ENCODE measurements at places on chromosomes 1 and 21. TPM values are rescaled to one million over a fixed set of nuclear protein-coding genes. Genes with fewer than 3 reads are reported as not detected.

RXRG gene
- not detected for total RNA-seq

AUNIP gene
- not detected for total RNA-seq

LHX8 gene
- not detected for total RNA-seq

FCRL6 gene
- 2.1 TPM for total RNA-seq

CHAF1B gene
- 2.6 TPM for total RNA-seq

NCF2 gene
- total RNA-seq = 0.91 TPM

C1orf53 gene
- not detected for total RNA-seq

- peaks cover 27% of the 10 kb centered on the region for H3K4me1 ChIP-seq
- no peak overlapping the region for H3K4me3 ChIP-seq
- no peaks in the 10 kb centered on the region for H3K36me3 ChIP-seq
These were observed 88.3 kb downstream of the AK5 start for GRCh38 chr1:77370161-77370560.

- peaks cover 2% of the 10 kb centered on the region for H3K27me3 ChIP-seq
- no peak for DNase-seq
- H3K4me3 ChIP-seq = no peak overlapping the region
- peaks cover 13% of the 10 kb centered on the region for H3K36me3 ChIP-seq
These were observed 33.3 kb upstream of the KCNE1 start for GRCh38 chr21:34545079-34545884.

DNA sequence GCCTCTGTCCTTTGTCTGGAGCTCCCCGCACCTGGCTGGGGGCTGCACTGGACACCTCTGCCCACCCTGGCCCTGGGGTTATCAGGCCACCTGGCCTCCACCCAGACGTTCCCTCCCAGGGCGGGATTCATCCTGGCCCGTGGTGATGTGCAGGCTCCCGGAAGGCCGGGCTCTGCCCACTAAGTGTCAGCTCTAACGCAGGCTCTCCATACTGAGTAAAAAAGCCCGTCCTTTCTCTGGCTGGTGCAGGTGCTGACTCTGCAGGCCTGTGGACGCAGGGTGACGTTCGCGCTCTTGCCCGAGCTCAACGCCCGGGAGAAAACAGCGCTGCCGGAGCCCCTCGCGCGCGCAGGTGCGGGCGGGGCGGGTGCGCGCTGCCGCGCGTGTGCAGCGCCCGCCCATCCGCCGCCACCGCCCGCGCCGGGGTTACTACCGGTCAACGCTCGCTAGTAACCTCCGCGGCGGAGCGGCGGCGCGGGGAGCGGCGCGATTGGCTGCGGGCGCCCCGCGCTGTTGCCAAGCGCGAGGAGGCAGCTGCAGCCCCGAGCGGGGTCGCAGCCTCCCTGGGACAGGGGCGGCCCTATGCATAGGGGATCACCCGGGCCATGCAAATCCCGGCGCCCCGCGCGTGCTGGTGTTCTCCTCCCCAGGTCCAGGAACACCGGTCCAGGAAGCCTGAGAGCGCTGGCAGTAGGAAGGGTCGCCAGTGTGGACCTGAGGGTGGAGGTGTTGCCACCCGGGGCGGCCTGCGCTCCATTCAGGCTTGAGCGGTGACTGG is 15.7 kb downstream of the ABCG1 start:
- peaks cover 92% of the 10 kb centered on the region for H3K4me1 ChIP-seq
- peak overlapping the region; percentile 77 for H3K4me3 ChIP-seq
- H3K27ac ChIP-seq = peak overlapping the region; percentile 53
- peak; percentile 82 for DNase-seq
- H3K36me3 ChIP-seq = peaks cover 4% of the 10 kb centered on the region
- H3K27me3 ChIP-seq = no peaks in the 10 kb centered on the region

DNA sequence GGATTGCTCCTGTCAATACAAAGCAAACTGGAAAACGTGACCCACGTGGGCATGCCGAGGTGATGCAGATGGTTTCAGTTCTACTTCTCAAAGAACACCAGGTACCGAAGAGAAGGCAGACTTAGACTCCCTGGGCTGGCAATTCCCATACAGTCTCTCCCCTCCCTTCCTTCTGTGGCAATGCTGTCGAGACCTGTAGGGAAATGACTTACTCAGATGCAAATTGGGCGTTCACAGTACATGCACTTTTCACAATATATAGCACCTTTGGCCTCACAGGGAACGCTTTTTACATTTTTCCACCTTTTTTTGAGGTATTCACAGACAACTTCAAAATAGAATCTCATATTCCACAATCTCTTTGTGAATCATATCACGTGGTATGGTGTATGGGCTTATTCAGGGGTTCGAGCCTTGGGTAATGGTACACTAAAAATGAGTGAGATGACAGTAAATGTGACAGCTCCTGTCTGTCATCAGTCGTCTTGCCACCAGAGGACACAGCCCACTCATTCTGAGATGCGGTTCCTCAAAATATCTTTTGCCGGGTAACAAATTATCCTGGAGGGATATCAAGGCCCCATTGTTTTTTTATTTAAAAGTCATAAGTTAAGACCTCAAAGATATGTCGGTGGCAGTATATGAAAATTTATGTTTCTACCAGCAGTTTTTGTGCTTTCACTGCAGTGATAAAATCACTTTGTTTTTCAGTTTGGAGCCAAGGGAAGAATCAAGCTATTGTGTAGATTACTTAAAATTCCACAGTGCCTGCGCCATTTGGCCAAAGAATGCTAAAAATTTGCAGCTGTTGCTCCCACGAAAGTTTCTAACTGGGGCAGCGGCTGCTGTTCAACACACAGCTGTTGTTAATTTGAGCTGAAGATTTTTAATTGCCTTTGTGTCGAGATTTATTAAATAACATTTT is 168.4 kb downstream of the ZZZ3 start:
- DNase-seq = no peak
- no peak overlapping the region for H3K27ac ChIP-seq
- H3K27me3 ChIP-seq = no peaks in the 10 kb centered on the region

GRCh38 chr1:41639332-41639936 is 155.0 kb upstream of the EDN2 start:
- H3K27ac ChIP-seq = peak overlapping the region; percentile 70
- H3K36me3 ChIP-seq = no peaks in the 10 kb centered on the region
- DNase-seq = no peak
- peaks cover 22% of the 10 kb centered on the region for H3K4me1 ChIP-seq

DNA sequence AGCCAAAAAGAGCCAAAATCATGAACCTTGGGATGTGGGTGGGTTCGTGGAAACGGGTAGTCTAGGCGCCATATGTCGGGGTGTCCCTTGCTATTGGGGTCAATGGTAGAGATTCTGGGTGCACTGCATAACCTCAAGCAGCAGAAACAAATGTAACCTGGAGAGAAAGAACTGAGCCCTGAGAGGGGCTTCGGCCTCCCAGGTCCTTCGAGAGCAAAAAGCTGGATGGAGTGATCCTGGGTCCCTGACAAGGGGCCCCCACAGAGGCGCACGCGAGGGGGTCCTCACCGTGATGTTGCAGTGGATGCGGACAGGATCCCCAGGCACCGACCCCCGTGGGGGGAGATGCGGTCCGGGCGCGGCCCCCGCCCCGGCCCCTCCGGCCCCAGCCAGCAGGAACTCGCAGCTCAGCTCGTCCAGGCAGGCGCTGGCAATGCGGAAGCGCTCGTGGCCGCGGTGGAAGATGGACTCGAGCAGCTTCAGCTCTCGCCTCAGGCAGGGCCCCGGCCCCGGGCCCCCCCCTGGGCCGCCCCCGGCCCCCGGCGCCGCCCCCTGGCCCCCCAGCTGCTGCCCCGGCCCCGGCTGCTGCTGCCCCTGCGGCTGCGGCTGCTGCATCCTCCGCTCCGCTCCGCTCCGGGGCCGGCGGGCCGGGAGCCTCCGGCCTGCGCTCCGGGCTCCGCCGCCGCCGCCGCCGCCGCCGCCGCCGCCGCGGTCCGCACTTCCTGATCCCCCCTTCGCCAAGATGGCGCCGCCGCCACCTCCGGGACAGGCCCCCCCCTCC is at the start of gene UBE2Q1:
Gene UBE2Q1 (minus strand): TSS at position 724 of the 781 bp plus-strand sequence. CDS start 109 bp downstream, at position 615.
- H3K36me3 ChIP-seq = peaks cover 6% of the 10 kb centered on the region
- DNase-seq = peak; percentile 20
- H3K4me3 ChIP-seq = peak within 1 kb of the TSS; percentile 95
- no peaks in the 10 kb centered on the region for H3K27me3 ChIP-seq
- peak within 1 kb of the TSS; percentile 95 for H3K27ac ChIP-seq

DNA sequence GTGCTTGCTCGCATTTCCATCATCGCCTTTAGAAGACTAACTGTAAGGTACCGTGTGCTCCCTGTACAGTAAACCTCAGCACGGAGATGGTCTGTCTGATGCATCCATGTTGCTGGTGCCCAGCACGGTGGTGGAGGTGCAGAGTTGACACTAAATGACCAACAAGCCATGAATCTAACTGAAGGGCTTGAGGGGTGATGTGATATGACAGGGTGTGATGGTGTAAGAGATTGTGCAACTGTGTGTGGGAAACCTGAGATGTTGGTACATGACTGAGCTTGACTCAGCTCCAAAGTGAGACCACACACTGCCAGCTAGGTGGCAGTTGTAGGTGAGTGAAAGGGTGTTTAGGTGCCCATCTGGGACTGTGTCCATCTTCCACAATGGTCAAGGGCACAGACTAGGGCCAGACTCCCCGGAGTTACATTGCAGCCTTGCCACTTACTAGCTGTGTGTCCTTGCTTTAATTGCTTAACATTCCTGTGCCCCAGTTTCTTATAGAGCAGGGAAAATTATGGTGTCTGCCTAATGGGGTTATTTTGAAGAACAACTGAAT is 21.4 kb downstream of the SLC2A1 start:
- peak overlapping the region; percentile 89 for H3K27ac ChIP-seq
- H3K4me1 ChIP-seq = peaks cover 96% of the 10 kb centered on the region
- peaks cover 58% of the 10 kb centered on the region for H3K36me3 ChIP-seq
- peak overlapping the region; percentile 0 for H3K4me3 ChIP-seq
- DNase-seq = no peak
- H3K27me3 ChIP-seq = no peaks in the 10 kb centered on the region

DNA sequence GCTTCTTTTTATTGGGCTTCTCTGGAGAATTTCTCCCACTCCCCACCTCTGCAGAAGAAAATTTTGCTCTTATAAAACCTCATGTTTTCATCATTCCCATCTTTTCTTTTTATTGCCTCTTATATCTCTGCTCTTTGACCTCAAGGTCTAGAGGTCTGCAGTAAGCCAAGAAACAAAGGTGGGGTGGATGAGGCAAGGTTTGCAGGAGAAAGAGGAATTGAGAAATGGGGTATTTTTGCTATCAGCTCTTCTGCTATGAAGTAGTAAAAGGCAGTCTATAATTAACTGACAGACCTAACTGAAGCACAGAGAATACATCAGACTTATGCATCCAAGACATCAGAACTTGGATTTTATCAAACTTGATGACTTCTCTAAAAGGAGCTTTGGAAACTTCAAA is 22.9 kb downstream of the SYT11 start:
- H3K4me3 ChIP-seq = no peak overlapping the region
- H3K36me3 ChIP-seq = no peaks in the 10 kb centered on the region
- no peak for DNase-seq
- H3K27me3 ChIP-seq = no peaks in the 10 kb centered on the region
- H3K27ac ChIP-seq = no peak overlapping the region

GRCh38 chr1:25641931-25642573 is 25.5 kb downstream of the MAN1C1 start:
- H3K27me3 ChIP-seq = no peaks in the 10 kb centered on the region
- H3K4me3 ChIP-seq = peak overlapping the region; percentile 75
- no peak for DNase-seq
- peaks cover 26% of the 10 kb centered on the region for H3K4me1 ChIP-seq
- H3K36me3 ChIP-seq = peaks cover 11% of the 10 kb centered on the region

DNA sequence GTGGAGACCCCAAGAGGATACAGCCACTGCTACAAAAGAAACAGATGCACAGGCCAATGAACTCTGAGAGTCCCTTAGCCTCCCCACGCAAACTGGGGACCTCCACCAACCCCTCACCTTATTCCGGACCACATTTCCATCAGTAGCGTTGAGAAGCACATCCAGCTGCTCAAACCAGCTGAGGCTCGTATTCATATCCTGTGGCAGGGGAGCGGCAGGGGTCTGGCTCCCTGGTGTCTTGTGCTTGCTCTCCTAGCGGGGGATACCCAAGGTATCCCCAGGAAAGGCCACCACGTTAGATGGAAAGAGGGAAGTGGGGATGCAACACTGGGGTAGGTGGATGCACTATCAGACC is 481 bp downstream of the CCDC163 start:
- peaks cover 20% of the 10 kb centered on the region for H3K36me3 ChIP-seq
- no peaks in the 10 kb centered on the region for H3K27me3 ChIP-seq
- H3K4me1 ChIP-seq = peaks cover 33% of the 10 kb centered on the region
- DNase-seq = no peak

DNA sequence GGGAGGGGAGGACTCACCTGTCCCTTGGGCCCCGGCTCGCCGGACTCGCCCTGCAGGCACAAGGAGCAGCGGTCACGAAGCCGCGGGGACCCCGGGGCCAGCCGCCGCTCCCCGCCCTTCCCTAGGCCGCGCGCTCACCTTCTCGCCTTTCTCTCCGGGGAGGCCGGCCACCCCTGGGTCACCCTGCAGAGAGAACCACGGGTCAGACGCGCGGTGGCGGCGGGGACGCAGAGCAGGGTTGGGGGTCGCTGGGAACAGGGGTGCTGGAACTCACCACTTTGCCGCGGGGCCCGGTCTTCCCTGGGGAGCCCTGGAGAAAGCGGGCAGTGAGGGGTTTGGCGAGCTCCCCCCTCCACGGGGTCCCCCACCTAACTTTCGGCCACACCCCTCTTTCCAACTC is 13.3 kb downstream of the COL9A2 start:
- H3K36me3 ChIP-seq = no peaks in the 10 kb centered on the region
- no peak overlapping the region for H3K27ac ChIP-seq
- no peaks in the 10 kb centered on the region for H3K27me3 ChIP-seq
- no peak overlapping the region for H3K4me3 ChIP-seq

DNA sequence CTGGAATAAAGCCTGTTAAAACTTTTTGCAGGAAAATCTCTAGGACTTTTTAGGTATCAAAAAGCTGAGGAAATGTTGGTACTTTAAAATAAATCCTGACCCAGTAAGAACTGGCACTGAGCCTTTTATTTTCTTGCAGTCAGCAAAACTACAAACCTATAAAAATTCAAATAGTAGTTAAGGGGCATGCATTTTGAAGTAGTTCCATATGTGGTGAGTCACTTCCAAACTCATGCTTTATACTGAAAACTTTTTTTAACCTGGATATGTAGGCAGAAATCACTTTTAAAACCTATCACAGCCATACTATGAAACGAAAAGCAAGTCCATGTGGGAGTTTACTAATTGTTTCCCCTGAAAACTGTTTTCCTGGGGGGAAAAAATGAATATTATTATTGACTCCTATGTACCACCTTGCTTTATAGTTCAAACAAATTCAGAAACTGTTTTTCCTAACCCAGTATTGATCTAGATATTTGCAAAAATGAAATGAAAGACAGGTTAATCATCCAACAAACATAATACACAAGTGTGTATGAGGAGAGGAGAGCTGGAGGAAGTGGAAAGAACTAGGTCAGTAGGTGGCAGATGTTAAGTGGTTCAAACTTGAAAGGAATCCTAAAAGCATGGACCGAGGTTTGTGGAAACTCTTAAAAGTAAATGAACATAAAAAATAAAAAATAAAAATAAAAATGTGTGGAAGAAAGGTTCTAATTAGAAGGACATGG is 30.5 kb downstream of the NRIP1 start:
- no peak overlapping the region for H3K27ac ChIP-seq
- peaks cover 39% of the 10 kb centered on the region for H3K4me1 ChIP-seq
- H3K27me3 ChIP-seq = no peaks in the 10 kb centered on the region
- H3K4me3 ChIP-seq = no peak overlapping the region
- peaks cover 10% of the 10 kb centered on the region for H3K36me3 ChIP-seq
